ENCODE measurements at places on chromosomes 7 and 10.

GRCh38 chr7:94355454-94355853 is 39.2 kb upstream of the COL1A2 start:
- DNase-seq: no peak

DNA sequence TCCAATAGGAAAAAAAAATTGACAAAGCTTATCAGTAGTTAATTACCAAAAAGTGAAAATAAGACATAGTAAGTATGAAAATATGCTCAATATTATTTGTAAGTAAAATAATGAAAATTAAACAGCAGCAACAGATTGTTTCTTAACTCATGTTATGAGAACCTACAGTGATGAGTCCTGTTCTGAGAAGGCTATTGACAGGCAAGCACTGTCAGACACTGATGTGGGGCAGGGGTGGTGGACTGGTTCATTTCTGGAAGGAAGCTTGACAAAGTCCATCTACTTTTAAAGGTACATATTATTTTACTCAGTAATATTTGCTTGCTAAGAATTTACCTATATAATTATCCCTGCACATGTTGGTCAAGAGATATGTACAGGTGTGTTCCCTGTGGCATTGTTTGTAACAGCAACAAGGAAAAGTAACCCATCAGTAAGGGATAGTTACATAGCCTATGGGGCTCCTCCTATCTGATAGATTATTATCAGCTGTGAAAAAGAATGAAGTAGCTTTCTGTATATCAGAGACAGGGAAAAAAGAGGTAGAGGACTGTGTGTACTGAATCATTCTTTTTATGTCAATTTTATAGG is 161.6 kb downstream of the RTKN2 start:
- no peak for DNase-seq

DNA sequence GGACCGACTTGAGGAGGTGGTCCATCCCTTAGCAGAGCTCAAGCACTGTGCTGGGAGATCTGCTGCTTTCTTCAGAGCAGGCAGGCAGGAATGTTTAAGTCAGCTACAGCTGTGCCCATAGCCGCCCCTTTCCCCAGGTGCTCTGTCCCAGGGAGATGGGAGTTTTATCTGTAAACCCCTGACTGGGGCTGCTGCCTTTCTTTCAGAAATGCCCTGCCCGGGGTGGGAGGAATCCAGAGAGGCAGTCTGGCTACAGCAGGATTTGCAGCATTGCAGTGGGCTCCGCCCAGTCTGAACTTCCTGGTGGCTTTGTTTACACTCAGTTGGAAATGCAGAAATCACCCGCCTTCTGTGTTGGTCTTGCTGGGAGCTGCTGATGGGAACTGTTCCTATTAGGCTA is 51.2 kb upstream of the SEMA3A start:
- no peak for DNase-seq

GRCh38 chr7:118222591-118222990 is 1.9 kb upstream of the ANKRD7 start:
- no peak for DNase-seq

DNA sequence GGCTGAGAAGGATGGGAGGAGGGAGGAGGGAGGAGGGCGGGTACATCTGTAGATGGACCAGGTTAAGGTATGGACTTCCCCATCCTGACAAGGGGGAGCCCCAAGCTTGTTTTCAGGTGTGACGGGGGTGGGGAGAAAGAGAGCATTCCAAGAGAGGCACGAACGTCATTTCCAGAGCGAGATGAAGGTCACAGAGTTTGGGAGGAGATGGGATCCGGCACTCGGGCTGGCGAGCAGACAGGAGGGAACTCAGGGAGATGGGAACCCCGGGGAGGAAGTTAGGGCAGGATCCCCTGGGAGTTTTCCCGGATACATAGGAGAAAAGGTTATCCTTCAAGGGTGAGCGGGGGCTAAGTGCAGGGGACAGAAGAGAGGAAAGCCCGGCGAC is 118.8 kb downstream of the CUX1 start:
- DNase-seq: no peak

- DNase-seq: no peak
These were observed 148.1 kb downstream of the ADARB2 start for GRCh38 chr10:1589257-1589656.

- no peak for DNase-seq
These were observed 25.4 kb downstream of the RPP38 start for GRCh38 chr10:15122477-15123030.

DNA sequence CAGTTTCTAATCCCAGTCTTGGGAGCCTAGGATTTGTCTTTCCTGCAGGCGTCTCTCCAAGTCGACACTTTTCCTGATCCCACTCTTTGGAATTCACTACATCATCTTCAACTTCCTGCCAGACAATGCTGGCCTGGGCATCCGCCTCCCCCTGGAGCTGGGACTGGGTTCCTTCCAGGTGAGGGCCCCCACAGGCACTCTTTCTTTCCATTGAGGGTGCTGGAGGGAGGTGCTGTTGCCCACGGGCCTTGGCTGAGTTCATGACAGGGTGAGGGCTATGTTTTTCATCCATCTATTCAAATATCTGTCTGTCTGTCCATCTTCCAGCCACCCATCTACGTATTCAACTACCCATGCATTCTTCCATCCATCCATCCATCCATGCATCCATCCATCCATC is 12.6 kb downstream of the GHRHR start:
- DNase-seq: no peak

GRCh38 chr10:49050366-49050765 is 65.0 kb downstream of the VSTM4 start:
- no peak for DNase-seq

DNA sequence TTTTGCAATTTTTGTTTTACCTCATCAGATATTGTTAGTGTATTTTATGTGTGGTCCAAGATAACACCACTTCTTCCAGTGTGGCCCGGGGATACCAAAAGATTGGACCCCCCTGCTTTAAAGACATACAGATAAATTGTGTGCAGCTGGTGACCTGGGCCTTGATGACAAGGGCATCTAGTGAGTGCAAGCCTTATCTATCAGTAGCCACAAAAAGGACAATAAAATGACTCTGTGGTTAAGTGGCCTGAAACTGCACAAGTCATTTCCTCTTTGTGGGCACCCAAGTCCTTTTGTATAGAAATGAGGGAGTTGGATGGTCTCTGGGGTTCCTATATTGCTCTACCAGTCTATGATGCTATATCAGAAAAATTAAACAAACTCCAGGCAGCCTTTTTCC is 98.1 kb downstream of the PARD3 start:
- no peak for DNase-seq

DNA sequence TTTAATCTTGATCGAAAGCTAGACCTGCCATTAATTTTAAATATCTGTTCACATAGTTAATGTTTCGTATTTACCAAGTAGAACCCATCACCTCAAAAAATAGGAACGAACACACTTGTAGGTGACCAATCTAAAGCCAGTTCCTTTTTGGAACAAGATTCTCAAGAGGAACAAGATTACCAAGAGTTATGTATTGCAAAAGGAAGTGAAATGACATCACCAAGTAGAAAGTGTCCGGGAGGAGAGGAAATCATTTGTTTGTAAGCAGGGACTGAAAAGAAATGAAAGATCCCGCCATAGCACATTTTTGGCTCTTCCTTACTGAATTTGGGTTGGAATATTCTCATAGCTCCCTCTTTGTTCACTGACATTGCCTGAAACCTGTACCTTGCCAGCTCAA is 1200.5 kb downstream of the SORCS1 start:
- no peak for DNase-seq

GRCh38 chr10:100825325-100825875 is 80.0 kb downstream of the PAX2 start:
- DNase-seq: no peak

GRCh38 chr10:43408331-43408709 is 666 bp downstream of the HNRNPF start:
- DNase-seq: no peak

DNA sequence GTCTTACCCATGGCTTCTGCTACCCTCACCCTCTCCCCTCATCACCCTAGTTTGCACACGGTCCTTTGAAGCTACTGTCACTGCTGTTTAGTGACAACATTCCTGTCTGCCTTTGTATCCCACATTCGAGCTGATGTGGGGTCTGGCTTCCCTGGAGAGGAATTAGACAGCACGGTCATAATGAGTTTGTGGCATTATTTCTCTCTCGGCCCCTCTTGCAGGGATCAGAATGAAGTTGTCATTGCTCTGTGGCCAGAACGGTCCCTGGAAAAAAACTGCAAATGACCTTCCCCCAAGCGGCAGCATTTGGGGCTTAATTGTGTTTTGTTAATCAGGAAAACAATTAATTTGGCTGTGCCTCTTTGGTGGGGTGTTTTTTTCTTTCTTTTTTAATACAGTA is 317.2 kb upstream of the PODXL start:
- DNase-seq: no peak

- no peak for DNase-seq
These were observed 26.4 kb downstream of the MAPK8 start for GRCh38 chr10:48332871-48333216.

- no peak for DNase-seq
These were observed 148.7 kb upstream of the RSU1 start for GRCh38 chr10:16965740-16966447.

DNA sequence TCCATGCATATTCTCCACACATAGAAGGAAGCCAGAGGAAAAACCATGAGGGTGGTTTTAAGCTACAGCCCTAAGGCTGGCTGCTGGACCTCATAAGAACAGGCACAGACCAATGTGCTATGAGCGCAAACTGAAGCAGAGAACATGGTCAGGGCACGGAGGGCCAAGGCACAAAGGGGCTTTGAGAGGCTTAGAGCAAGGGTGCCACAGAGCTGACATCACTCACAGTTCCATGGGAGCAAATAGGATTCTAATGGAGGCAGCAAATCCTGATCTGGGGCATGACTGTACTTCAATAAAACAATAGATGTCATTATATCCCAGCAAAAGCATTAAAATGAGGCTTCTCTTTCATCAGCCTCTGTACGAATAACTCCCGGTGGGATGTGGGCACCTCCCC is 162.4 kb downstream of the COBL start:
- no peak for DNase-seq

DNA sequence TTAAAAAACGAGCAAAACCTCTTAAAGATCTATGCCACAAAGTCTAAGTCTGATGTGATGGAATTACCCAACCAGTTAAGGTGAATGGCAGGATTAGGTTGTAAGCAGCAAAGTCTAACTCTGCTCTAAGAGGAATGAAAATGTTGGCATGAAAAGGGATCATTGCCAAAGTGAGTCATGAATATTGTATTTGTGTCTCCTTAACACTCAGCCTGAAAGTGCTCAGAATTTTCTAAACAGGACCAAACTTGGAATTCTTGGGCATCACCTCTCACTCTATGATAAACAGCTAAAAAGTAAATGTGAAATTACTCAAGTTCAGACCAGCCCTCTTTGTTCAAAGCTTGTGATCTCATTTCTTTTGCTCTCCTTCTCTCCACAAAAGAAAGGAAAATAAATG is 27.0 kb downstream of the PPP1R3A start:
- DNase-seq: no peak

DNA sequence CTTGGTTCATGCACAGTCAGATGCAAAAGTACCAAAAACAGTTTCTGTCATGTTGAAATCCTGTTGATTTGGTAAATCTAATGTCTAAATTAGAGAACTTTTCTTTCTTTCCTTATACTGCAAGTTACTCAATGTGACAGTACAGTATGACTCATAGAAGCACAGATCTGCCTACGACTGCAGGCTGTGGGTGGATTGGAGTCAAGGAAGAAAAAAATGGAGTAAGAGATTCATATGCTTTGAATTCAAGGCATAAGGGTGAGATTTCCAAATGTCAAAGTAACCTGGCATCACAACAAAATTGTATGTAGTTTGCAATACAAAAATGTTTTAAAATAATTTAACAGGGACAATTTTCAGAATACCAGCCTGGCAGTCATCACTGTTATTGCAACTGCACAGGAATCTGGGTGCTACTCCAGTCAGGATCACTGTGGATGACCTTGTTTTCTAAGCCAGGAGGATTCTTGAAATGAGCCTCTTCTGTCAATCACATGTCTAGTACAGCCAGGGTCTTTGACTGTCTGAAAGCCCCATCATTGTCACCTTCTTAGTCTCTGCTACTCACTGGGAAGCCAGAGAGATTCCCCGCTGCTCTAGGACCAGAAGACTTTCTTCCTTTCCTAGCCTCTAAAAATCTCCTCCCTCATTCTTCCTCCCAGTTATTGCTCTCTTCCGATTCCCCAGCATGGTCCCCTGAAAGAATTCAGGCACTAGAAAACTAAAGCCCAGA is 83.6 kb downstream of the CD36 start:
- DNase-seq: no peak

GRCh38 chr7:122290476-122290875 is 14.1 kb downstream of the FEZF1 start:
- DNase-seq: no peak

GRCh38 chr7:44056681-44057080 is 8.7 kb downstream of the PGAM2 start:
- DNase-seq: no peak

DNA sequence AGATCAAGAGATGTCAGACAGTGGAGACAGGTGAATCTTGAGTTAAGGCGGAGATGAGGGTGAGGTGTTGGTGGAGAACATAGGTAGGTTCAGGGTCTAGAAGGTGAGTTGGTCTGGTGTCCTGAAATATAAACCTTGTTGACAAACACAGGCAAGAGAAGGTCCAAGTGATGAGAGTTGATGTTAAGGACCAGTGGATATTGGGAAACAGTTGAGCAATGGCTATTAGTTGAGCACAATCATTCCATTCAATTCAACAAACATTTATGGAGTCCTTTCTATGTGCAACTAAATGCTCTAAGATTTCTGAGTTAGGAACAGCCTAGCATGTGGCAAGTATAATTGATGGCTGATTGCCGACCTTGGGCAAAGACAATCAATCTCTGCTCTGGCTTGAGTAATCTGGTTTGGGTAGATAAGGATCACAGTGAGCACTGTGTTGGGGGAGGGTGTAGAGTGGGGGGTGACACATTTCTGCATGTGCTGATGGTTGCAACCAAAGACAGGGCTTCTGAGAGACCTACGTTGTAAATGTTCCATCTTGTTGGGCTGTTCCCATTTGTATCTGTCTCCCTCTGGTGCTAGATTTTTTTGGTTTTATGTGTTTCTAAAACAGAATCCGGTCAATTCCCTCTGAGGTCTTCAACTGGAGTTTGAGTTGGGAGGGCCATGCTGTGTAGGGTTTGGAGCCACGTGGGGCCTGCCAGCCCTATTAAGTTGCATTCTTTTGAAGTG is 201.1 kb downstream of the BAMBI start:
- no peak for DNase-seq

DNA sequence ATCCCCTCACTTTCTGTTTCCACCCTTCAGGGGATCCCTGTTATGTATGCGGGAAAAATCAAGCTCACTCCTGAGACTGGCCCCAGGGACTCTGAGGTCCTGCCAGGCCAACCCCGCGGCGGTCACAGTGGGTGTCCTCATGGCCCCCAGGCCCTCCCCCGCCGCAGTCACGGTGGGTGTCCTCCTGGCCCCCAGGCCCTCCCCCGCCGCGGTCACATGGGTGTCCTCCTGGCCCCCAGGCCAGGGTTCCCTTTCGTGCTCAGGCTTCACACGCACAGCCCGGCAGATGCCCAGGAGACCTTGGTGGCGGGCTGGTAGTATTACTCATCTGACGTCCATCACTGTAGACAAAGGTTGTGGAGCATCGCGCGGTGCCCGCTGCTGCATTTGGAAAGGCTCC is 491.0 kb upstream of the FOXK1 start:
- no peak for DNase-seq

- no peak for DNase-seq
These were observed 165.7 kb upstream of the MAGI2 start for GRCh38 chr7:79619216-79619615.

- DNase-seq: no peak
These were observed 22.0 kb upstream of the SLC26A4 start for GRCh38 chr7:107638594-107638993.

GRCh38 chr7:111092406-111093236 is 1.7 kb downstream of the LRRN3 start:
- no peak for DNase-seq

Data from stimulated activated CD4-positive, alpha-beta T cell treated with anti-CD3 and anti-CD28 coated beads, TNF-alpha, amount 100 ng/mL, for 24 hours (primary cell).